ENCODE measurements at places on chromosomes 16 and 17.

DNA sequence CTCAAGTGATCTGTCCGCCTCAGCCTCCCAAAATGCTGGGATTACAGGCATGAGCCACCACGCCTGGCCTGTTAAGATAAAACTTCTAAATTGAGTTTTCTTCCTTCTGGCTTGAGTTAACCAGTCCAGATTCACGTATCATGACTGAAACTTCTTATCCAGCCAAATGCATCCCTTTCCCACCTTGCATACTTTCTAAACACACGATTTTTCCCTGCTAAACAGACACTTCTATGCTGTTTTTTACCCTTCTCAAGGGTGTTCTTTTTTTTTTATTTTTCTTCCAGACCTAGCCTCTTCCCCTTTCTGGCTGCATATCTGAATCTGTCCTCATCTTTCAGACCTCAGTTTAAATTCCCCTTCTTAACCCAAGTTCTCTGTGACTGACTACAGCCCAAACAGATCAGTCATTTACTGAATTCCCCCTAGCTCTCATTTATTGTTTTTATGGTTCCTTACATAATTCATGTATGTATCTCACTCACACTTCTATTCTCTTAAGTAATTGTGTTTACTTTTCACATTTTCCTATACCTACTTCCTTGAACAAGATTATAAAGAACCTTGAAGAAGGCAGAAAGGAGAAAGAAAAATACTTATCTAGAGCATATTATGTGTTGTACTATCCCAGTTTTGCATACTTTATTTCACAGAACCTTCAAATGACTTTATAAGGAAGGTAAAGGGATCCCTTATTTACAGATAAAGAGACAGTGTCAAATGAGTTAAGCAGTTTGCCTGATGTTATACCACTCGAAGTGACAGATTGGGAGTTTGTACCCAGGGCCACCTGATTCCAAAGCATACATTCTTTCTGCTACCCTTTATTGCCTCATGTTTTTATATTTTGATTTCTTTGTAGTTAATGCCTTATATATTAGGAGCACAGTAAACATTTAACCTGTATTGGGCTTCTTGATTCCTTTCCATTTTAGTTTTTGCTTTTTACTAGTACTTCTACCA is 5.2 kb downstream of the EVI2B start:
- no peak for ATAC-seq

- ATAC-seq, result peak; percentile 94
Measured at GRCh38 chr17:82338858-82339633, 5.5 kb upstream of the SECTM1 start.

DNA sequence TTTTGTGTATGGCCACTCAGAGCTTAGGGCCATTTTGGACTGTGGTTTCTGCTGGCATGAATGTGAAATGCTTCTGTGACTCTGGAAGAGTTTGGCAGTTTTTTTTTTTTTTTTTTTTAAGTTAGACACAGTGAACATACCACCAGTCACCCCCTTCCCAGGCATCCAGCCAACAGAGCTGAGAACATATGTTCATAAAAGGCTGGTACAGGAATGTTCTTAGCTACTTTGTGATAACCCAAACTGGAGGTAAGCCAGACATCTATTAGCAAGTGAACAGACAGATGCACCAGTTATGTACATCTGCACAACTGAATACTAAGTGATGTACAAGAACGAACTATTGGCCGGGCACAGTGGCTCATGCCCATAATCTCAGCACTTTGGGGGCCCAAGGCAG is 92.7 kb downstream of the ABCC1 start:
- ATAC-seq, result peak; percentile 88

- no peak for ATAC-seq
Measured at GRCh38 chr17:10798332-10798749, 5.6 kb downstream of the TMEM238L start.

DNA sequence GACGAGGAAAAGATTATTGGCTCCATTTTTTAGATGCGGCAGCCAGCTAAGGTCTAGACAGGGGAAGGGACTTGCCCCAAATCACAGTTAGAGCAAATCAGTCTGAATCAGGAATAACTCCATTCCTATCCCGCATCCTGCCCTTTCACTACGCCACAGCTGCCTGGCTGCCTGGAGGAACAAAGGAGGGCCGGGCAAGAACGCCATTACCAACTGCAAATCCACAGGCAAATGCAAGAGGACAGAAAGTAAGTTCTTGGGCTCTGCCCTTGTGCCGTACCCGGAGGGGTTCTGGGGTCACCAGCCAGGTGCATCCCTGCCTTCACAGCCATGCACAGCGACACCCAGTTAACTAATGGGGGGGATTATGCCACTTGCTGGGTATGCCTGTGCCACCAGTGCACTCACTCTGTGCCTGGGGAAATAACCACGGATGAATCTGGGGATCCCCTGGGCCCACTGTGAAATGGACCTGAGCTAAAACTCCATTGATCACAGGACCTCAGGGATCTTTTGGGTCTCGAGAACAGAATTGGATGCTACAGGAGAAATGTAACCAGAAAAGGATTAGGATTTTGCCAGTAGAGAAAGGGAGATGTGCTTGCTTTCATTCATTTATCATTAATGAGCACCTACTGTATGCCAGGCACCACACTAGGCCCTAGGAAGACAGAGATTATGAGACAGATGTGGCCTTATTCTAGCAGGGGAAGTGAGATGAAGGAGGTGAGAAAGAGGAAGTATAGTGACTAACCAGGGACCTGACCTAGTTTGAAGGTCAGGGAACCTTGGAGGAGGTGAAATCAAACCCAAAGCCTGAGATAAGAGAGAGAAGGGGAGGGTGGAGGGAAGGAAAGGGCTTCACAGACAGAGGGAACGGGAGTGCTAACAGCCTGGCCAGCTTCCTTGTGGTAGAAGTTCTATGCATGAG is 17.7 kb downstream of the BCL7C start:
- peak; percentile 28 for ATAC-seq

DNA sequence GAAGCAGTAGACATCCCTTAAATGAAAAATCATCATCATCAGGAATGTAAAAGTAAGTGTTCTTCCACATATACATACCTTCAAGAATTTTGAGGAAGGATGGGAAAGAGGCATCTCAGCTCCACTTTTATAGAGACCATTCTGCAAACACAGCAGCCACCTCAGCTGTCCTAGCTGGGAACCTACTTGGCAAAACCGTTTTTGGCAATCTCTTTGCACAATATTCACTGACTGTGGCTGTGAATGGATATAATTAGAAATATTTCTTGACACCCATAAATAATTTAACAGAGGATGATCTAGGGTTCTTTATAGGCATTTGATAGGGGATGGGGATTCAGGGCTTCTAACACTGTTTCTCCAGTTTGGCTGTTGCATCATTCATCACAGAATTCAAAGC is at the start of gene MYH4:
Gene MYH4 (minus strand): TSS at position 101 of the 400 bp plus-strand sequence. CDS start 2,814 bp downstream, outside the sequence.
- ATAC-seq, result no peak

DNA sequence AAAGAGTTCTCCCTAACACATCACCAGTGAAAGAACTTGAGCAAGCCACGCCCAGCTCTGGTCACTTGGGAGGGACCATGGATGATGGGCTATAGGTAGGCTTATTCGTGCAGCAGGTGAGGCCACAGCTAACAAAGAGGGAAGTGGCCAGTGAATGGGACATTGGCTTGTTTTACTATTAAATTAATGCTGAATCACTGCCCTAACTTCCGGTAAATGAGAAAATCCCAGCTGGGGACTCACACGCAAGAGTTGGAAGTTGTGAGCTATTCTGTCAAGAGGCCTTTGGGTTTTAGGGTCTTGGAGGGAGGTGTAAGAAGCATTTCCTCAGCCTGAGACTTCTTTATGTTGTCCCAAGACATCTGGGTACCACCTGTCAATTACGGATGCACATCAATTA is 315.3 kb downstream of the XYLT1 start:
- no peak for ATAC-seq

- ATAC-seq, result no peak
Measured at GRCh38 chr17:28944343-28944742, 7.0 kb downstream of the PHF12 start.

GRCh38 chr17:63150490-63150889 is 184.5 kb downstream of the TANC2 start:
- ATAC-seq, result no peak

GRCh38 chr16:50836121-50836621 is 94.3 kb downstream of the CYLD start:
- no peak for ATAC-seq

- no peak for ATAC-seq
Measured at GRCh38 chr17:2718150-2718938, 6.8 kb upstream of the CLUH start.

- peak; percentile 77 for ATAC-seq
Measured at GRCh38 chr17:55458978-55459377, 37.3 kb upstream of the MMD start.

GRCh38 chr16:55773859-55774549 is 58.9 kb downstream of the CES1 start:
- no peak for ATAC-seq

DNA sequence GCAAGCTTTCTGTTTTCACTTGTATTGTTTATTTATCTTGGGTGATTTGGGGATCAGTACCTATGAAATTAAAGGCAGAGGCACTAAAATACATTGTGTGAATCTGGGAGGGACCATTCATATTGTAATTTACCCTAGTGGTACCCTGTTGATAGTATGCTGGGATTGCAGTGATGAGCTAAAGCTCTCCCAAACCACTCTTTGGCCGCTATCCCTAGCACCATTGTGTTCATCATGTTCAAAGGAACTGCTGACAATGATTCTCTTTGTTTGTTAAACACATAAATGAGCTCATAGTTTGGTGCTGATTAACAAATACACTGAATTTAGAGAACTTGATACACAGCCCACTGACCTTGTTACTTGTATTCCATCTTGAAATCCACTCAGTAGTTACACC is 1469.8 kb downstream of the CDH11 start:
- no peak for ATAC-seq

- ATAC-seq, result no peak
Measured at GRCh38 chr16:31435341-31436220, 7.0 kb downstream of the ZNF843 start.

- ATAC-seq, result no peak
Measured at GRCh38 chr17:51231999-51232398, 27.9 kb downstream of the MBTD1 start.

DNA sequence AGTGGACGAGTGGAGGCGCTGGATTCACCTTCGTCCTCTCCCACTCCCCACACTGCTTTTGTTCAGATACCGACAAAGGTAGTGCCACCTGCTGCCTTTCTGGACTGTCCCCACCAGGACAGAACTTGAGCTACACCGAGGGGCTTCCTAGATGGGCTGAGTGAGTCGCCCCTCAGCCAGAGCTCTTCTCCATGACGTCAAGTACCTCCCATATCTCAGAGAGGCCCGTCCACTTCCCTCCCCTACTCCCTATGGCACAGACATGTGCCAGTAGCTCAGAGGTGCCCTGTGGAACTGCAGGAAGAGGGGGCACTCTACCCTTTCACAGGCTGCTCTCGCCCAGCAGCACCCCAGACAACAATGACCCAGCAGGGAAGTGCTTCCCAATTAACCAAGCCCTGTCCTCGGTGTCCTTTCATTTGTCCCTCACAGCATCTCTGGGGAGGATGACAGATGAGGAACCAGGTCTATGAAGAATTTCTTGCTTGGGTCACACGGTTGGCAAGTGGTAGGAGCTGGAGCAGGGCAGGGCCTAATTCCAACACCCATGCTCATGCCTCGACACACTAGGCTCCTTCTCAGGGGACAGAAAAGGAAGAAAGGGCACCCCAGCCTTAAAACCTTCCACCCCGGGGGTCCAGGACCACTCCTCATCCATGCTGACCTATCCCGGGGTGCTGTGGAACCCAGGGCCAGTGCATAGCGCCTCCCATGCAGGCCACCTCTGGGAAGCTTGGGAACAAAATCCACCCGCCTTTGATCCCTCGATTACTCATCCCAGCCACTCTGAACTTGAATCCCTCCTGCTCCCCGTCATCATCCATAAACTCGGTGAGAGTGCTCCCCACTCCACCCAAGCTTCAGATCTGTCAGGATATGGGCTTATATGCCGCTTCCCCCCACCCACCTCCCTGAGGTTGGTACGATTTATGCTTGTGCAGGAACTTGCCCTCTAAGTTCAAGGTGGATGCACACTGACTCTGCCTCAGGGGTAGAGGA is 51.7 kb downstream of the WNT3 start:
- no peak for ATAC-seq

DNA sequence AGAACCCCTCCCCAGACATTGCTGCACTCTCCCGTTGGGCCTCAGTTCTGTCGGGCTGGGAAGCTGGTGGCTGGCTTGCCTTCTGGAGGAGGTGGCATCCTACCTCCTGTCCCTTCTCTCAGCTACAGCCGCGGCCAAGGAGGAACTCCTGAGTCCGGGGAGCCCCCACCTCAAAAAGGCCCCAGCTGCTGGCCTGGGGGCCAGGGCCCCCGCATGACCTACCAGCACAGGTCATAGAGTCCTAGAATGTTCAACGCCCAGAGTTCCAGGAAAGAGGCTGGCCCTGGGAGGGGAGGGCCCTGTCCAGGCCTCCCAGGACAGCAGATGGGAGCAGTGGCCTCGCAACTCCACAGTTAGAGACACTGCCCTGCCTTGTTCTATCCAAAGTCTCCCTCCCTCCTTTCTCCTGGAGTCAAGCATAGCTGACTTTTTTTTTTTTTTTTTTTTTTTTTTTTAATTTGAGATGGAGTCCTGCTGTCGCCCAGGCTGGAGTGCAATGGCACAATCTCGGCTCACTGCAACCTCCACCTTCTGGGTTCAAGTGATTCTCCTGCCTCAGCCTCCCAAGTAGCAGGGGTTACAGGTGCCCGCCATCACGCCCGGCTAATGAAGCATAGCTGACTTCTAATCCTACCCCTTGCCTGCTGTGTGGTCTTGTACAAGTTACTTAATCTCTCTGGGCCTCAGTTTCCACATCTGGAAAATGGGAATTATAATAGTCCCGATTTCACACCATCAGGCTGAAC is 7.1 kb downstream of the CARHSP1 start:
- no peak for ATAC-seq

DNA sequence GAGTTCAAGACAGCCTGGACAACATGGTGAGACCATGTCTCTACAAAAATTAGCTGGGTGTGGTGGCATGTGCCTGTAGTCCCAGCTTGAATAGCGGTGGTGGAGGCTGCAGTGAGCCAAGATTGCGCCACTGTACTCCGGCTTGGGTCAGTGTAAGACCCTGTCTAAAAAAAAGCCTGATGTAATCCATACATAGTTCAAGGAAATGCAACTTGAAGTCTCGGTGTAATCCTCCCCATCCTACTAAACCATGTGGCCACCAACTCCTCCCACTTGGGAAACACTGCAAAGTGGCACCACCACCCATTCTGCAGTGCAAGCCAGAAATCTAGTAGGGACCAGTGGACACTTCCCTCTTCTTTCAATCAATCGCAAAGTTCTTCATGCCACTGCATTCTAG is 5.4 kb upstream of the KPNB1 start:
- no peak for ATAC-seq

- ATAC-seq, result no peak
Measured at GRCh38 chr17:28216052-28216451, 102.9 kb upstream of the TMEM97 start.

Data from SK-N-SH treated with all-trans-retinoic acid at 6 μM for 48 hours (cell line).